B cell (primary cell): ENCODE measurements at places on chromosomes 4 and X. TPM values are rescaled to one million over a fixed set of nuclear protein-coding genes. Genes with fewer than 3 reads are reported as not detected.

GRCh38 chr4:86556791-86557415 lies 37.2 kb upstream of the PTPN13 start:
- no peak overlapping the region for H3K27ac ChIP-seq
- H3K4me1 ChIP-seq, result no peaks in the 10 kb centered on the region

- peaks cover 14% of the 10 kb centered on the region for H3K4me1 ChIP-seq
- H3K27ac ChIP-seq, result no peak overlapping the region
- H3K36me3 ChIP-seq, result no peaks in the 10 kb centered on the region
- no peak for DNase-seq
Measured at GRCh38 chrX:2360731-2361130, 140.0 kb downstream of the DHRSX start.

Gene SLC10A4
- 0.25 and 0.49 TPM in 2 replicates for total RNA-seq

DNA sequence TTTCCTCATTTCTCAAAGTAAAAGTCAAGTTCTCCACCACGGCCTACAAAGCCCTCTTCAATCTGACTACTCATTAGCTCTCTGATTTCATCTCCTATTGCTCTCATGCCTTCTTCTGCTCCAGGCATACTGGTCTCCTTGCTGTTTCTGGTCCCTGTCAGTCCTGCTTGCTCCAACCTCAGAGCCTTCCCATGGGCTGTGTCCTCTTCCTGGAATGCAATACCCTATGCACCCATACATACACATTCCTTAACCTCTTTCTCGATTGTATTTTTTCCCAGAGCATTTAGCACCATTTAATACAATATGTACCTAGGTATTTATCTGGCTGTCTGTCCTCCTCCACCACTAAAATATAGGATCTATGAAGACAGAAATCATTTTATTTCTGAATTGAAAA lies 385.2 kb downstream of the GASK1B start:
- no peak overlapping the region for H3K4me3 ChIP-seq
- no peak overlapping the region for H3K27ac ChIP-seq
- no peaks in the 10 kb centered on the region for H3K36me3 ChIP-seq
- no peak for DNase-seq

Gene USP17L20
- not detected in 2 replicates for total RNA-seq

DNA sequence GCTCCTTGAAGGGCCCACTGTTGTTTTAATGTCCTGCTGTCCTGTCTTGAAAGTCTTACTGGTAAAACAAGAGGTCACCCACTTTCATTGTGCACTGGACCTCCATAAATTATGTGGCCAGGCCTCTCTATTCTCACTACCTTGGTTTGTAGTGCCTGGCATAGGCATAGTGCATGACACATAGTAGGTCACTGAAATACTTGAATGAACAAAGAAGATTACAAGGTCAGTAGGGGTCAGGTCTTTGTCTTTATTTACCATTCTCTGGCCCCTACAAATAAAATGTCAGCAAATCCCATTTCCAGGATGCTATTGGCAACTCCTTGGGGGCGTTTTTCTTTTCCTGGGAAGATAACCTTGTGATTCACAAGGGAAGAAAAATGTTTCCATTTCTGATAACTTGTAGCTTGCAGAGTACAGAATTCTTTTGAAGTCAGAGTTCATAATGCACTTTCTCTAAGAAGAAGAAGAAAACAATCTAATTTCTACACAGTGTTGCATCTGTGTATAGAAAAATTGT lies 1.4 kb downstream of the PGM2 start:
- DNase-seq, result no peak
- H3K4me3 ChIP-seq, result peak overlapping the region; percentile 100
- H3K4me1 ChIP-seq, result peaks cover 18% of the 10 kb centered on the region
- peaks cover 25% of the 10 kb centered on the region for H3K36me3 ChIP-seq
